Right renal cortex interstitium (tissue), 3 donors: ENCODE measurements at places on chromosomes 4 and X.

DNA sequence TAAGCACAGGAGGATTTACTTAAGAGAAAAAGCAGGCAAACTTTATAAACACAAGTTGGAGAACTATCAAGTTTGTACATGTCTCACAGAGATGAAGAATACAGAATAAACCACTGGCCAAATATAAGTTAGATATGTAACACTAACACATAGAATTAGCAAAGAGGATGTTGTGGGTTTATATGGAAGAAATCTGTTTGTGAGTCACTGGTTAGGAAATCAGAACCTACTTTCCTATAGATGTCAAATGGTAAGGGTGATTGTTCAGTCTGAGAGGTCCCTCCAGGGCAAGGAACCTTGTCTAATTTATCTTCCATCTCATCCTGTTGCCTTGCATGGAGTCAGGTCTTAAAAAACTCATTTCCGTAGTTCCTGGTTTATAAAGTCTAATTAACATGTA is 14.8 kb upstream of the ART3 start:
- DNase-seq: no peak

GRCh38 chr4:11105715-11106114 is 323.0 kb downstream of the HS3ST1 start:
- DNase-seq: no peak

GRCh38 chr4:109574443-109574850 is 14.4 kb downstream of the MCUB start:
- no peak for DNase-seq

DNA sequence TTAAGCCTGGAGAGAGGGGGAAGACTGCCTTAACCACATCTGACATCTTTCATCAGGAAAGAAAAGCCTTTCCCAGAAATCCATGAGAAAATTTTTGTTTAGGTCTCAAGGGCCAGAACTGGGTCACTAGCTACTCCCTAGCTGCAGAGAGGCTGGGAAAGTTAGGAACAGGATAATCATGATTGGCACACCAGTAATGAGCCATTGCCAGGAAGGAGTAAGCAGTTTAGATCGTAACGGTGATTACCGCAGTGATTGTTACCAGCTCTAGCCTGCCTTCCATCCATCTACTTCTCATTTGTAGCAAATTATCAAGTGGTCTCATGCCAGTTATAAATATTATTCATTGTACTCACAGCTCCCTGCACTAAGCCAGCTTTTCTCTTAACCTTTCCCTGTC is 22.7 kb upstream of the STX18 start:
- no peak for DNase-seq

DNA sequence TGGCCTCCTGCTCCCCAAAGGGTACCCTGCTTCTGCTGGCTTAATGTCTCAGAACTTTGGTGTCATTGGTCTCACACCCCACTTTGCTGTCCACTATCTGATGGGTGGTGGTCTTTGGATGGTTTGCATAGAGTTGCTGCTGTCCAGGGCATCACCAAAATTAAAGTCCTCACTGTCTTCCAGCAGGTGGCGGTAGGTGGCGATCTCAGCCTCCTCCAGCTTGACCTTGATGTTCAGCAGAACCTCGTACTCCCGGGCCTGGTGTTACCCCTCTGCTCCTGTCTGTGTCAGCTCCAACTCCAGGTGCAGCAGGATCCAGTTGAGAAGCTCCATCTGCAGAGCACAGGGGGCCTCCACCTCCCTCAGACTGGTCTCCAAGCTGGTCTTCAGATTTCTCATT is 1169.5 kb upstream of the PABPC4L start:
- no peak for DNase-seq
